HS-5 (cell line): ENCODE measurements at places on chromosomes 13 and 19.

DNA sequence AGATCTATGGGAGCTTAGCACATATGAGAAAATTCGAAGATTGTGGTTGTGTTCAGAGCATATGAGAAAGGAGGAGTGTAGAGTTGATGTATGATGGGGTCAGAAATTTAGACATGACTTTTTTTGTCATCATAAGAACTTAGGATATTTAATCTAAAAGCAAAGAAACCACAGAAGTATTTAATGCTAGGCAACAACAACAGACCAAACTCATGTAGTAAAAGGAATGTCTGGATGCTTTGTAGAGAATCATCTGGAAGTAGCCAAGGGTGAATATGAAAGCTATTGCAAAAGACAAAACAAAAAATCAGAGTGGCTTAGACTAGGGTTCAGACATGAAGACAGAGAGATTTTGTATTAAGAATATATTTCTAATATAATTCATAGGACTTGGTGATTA, 190.3 kb downstream of the SLITRK1 start:
- DNase-seq = no peak

- no peak for DNase-seq
These were observed 125.9 kb downstream of the COG6 start for GRCh38 chr13:39781381-39781780.

DNA sequence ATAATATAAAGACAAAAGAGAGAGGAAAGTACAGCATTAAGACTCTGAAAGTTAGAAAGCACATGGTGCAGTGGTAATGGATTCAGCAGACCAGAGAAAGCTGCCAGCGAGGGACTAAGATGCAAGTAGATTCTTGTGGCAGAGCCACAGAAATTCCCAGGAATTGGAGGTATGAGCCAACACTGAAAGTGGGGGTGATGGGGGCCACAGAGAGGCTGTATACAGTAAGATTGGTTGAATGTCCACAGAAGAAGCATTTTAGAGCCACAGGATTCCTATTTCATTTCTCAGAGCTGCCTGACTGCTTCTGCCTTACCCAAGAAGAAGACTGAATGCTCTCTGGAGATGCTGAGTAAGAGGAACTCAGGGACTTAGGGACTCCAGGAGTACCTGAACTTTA, 295.0 kb downstream of the LMO7 start:
- no peak for DNase-seq

GRCh38 chr19:15289673-15290072, 42.7 kb downstream of the BRD4 start:
- DNase-seq = no peak

DNA sequence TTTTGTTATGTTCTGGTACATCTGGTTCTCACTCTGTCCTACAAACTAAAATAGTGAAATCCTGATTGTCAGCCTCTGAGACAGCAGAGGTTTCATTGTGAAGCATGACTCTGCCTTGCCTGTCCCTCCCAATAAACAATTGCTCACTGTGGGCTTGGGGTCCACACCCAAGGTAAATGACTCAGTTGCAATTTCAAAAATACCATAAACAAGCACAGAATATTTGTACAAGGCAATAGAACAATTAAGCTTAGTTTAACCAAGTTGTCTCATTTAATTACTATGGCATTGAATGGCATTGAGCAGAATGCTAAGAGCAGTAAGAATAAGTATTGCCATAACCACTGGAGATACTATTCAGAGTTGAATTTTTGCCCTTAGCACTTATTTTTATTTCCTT, 353.6 kb downstream of the SPRY2 start:
- DNase-seq = no peak

GRCh38 chr19:30997222-30997621, 352.0 kb downstream of the TSHZ3 start:
- DNase-seq = no peak

DNA sequence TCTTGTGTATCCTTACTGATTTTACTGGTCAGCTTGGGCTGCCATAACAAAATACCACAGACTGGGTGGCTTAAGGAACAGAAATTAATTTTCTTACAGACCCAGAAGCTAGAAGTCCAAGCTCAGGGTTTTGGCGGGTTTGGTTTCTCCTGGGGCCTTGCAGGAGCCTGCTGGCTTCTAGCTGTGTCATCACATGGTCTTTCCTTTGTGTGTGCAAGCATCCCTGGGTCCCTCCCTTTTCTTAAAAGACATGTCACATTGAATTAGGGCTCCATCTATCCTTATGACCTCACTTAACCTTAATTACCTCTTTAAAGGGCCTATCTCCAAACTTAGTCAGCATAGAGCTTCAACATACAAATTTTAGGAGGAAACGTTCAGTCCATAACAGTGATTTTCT, 23.4 kb downstream of the UBAC2 start:
- DNase-seq = no peak
